ENCODE measurements at places on chromosomes 3 and 15.

DNA sequence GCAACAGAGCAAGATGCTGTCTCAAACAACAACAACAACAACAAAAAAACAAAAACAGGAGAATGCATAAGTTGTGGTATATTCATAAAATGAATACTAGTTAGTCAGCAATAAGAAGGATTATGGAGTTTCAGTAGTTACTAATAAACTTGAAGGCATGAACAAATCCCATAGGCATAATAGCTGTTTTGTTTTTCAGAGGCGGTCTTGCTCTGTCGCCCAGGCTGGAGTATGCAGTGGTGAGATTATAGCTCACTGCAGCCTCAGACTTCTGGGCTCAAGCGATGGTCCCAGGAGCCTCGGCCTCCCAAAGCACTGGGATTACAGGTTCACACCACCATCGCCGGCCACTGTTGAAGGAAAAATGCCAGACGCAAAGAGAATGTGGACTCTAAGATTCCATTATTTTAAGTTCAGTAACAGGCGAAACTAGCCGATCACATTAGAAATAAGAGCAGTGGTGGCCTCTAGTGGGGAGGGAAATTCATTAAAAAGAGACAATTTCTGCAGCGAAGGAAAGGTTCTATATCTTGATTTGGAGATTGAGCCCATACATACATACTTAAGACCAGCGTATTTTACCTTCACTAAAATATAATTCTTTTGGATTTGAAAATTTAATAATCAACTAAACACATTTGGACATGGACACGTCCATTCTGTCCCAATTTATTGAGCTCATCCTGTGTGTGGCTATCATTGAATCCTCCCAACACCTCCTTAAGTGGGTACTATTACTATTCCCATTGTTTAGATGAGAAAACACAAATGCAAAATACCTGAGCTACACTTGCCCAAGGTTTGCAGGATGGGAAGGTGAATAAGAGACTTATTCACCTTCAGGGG is 27.4 kb upstream of the HDAC11 start:
- DNase-seq: no peak

- no peak for DNase-seq
These were observed 1.1 kb downstream of the TPRG1 start for GRCh38 chr3:189172668-189173419.

GRCh38 chr15:30827625-30828303 is 76.0 kb upstream of the FAN1 start:
- DNase-seq: no peak

- DNase-seq: no peak
These were observed 57.8 kb upstream of the TBC1D5 start for GRCh38 chr3:17800232-17800631.

DNA sequence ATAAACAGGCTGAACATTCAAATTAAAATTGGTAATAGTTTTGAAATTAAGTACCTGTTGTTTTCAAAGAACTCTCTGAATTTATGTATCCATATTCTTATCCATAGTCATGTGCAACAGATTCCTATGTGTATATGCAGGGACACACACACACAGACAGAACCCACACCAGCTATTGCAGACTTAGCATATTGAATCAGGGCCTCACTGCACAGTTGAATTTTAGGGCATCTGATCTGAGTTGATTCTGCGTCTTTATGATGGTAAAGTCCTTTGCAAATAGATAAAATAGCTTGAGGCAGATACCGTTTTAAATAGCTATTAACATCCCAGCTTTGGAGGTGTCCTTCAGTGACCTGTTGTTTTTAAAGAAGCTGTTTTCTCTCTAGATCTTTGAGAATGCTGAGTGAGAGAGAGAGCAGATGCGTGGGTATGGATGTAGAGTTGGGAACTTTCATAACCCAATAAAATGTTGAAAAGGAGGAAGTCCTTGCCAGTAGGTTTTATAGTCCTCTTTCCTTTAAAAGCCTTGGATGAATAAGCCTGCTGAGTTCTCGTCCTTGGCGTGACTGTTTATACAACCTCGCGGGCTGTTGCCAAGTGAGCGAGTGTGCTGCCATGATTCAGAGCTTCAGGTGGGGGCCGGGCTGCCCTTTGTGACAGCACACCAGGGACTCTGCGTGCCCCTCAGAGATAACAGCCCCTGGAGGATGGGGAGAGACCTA is 18.3 kb downstream of the MYZAP start:
- no peak for DNase-seq
